ENCODE measurements at places on chromosomes 13 and 19.

DNA sequence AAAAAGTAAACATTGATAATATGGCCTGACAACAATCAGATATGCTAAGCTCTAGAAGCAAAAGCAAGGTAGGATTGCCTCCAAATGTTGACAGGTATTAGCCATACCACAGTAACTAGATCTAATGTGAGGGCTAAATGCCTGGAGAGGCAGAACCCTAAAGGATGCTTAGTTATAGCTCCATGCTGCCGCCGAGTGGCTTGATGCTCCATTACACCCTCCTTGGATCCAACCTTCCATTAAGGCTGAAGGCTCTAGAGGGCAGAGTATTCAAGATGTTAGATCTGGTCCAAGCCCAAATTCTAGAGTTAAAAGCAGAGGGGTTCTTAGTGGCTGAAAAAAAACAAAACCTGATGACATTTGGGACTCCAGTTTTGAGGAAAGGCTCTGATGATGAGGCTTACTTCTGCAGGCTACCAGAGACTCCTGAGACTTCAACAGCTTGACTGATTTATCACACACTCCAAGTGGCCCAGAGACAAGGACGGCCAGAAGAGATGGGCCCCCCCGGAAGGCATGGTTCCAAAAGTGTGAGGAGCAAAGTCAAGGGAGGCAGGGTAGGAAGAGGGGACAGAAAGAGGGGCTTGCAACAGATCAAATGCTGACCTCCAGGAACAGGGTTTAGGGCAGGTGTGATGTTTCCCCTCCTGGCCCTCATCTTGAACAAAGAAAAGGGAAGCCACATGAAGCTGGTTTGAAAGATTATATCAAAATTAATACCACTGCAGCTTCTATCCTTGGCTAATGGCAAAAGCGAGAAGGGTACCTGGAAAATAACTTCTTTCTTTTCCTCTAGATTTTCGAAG, 21.9 kb upstream of the CPB2 start:
- DNase-seq: peak; percentile 27

- DNase-seq: no peak
These were observed 24.0 kb upstream of the MIER2 start for GRCh38 chr19:368630-369024.

DNA sequence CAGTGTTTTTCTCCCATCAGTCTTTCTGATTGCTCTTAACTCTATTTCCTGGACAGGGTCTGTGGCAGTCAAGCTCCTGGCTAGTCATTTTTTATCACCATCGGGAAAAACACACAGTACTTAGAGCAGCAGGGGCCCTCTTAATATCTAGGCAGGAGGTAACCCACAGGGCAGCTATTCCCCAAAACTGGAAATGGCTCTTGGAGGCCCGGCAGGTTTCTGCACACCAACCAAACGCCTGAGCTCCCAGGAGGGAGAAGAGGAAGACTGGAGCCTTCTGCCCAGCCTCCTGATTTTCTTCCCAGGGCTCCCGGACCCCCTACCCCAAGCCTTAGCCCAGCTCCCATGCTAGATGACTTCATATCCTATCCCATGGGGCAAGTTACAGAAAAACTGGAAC, 49.3 kb upstream of the VSTM2B start:
- no peak for DNase-seq

DNA sequence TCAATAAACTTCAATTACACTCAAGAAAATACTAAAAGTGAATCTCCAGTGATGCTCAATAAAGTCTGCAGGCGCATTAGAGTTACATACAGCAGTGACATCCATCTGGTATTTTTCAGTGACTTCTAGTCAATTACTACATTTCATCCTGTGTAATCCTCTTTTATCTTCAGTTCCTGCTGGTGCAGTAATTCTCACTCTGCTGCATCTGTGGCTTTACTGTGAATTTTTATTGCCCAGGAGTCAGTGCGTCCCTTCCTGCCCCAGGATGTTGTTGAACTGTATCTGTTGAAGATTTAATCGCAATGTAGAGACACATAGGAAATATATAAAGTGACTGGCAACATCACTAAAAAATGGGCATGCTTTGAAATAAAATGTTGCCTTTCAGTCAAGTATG, 196.3 kb upstream of the TMTC4 start:
- no peak for DNase-seq

- DNase-seq: no peak
These were observed 6.2 kb upstream of the ZNF554 start for GRCh38 chr19:2813235-2814160.

DNA sequence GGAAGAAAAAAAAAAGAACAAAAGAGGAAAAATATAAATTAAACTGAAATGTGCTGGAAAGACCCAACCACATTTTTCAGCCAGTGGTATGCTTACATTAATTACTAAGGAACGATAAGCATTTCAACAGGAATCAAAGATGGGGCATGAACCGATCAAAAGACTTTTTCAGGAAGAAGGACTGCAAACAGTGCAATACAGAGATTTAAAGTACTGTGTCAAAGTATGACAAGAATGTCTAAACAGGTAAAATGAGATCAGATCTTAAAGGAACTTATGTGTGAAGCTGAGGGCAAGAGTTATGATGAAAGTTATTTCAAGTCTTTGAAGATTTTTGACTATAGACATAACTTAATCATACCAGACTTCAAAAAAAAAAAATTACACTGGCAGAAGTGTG, 1761.8 kb downstream of the SLITRK5 start:
- DNase-seq: no peak

- DNase-seq: no peak
These were observed 367.4 kb downstream of the SPRY2 start for GRCh38 chr13:79973533-79973963.

DNA sequence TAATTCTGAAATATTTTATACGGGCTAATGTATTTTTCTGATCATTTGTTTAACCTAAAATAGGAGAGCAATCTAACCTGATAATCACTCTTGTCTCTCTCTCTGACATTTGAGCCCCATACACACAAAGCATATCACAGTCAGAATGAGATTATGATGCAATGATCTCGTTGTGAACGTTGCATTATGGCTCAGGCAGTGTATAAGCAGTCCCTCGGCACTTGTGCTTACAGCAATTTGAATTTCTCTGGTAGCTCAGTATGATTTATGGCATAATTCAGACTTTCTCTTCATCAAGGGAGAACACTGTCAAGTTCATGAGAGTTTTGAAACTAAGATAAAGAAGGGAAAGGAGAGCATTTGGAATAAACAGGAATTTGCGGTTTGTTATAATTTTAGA, 256.1 kb downstream of the DACH1 start:
- DNase-seq: no peak

DNA sequence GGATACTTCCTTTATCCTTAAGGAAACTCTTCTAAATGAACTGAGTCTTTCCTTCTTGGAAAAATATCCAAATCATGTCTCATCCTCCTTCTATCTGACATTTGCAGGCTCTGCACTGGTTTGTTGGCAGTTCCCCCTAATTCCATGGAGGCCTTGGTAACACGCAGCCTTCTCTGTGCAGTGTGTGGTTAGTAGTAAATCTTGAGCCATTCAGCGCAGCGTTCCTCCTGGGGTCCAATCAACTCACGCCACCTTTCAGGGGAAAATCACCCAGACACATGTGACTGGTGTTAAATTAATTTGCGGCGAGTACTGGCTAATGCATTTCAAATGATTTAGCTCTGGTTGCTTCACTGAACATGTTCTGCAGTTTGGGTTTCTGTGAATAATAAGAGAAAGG, 21.0 kb upstream of the CBY2 start:
- DNase-seq: no peak

GRCh38 chr13:33152389-33152788, 133.2 kb downstream of the STARD13 start:
- DNase-seq: no peak

DNA sequence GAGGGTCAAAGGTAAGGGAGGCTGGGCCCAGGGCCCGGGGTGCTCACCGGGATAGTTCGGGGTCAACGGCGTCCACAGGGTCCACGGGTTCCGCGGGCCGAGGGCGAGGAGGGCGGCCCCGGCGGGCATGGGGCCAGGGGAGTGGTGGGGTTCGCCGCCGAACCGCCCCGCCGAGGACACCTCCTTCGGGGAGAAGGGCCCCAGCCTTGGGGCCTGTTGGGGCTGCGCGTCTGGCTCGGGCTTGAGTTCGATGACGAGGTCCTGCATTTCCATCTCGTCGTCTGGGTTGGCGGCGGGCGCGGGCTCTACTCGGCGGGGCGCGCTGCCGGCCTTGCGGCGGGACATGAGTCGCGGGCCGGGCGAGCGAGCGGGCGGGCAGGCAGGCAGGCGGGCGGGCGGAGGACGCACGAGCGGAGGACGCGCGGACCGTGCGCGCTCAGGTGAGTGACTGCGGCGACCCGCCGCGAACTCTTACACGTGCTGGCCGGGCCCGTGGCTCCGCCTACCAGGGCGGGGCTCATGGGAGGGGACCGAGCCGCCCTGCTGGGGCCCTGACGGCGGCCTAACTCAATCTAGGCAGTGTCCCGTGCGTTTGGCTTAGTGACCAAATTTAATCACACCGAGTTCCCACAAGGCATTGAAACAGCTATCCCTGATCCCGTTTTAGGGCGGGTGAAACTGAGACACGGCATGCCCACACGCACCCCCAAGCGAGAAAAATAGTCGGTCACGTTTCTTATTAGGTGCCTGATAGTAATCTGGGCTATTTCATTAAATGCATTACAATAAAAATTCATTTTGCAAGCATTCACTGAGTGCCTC, at the start of gene ZNF296:
Gene ZNF296 (minus strand): TSS at position 450 of the 822 bp plus-strand sequence. CDS start 105 bp downstream, at position 345.
- DNase-seq: no peak

GRCh38 chr13:112893570-112894422, 75.2 kb upstream of the MCF2L start:
- DNase-seq: no peak

- DNase-seq: no peak
These were observed 5.3 kb downstream of the HSD17B14 start for GRCh38 chr19:48830965-48831364.

GRCh38 chr19:55304279-55304978, 20.6 kb downstream of the BRSK1 start:
- DNase-seq: no peak

- peak; percentile 20 for DNase-seq
These were observed 58.7 kb upstream of the KLF5 start for GRCh38 chr13:73000027-73000674.

- no peak for DNase-seq
These were observed 3.1 kb downstream of the SLC17A7 start for GRCh38 chr19:49438261-49438660.

DNA sequence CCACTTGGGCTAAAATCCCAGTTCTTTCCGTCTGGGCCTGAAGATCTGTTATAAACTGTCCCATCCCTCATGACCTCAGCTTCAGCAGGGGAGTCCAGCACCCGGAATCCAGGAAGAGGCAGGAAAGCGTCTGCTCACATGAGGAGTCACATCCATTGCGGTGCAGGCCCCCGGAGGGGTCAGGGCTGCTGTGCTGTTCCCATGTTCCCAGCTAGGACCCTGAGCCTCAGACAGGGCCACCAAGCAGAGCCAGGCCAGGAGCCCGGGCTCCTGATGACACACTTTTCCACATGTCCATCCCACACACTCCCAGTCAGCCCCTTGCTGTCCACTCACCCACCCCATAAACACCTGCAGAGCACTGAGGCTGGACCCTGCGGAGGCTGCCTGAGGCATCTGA, 45.3 kb upstream of the VSTM2B start:
- DNase-seq: no peak

- DNase-seq: no peak
These were observed 24.0 kb downstream of the GRIN2D start for GRCh38 chr19:48417421-48417820.

DNA sequence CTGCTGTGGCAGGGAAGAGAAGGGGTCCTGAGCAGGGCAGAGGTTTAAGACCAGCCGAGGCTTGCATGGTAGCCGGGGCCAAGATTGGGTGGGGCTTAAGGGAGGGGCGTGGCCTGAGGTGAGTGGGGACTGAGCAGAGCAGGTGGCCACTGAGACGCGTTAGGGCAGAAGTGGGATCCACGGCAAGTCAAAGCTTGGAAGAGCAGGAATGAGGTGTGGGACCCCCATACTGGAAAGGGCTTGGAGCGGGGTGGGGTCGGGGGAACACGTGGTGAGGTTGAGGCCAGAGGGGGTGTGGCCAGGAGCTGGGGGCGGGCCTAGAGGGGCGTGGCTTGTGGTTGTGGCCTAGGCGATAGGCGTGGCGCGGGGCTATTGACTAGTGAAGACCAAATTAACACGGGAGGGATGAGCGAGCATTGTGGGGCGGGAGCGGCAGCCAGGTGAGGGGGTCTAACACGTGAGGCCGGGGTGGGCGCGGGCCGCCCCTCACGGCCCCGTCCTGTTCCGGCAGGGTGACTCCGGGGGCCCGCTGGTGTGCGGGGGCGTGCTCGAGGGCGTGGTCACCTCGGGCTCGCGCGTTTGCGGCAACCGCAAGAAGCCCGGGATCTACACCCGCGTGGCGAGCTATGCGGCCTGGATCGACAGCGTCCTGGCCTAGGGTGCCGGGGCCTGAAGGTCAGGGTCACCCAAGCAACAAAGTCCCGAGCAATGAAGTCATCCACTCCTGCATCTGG, 3.3 kb downstream of the CFD start:
- DNase-seq: no peak

Measured in non-pigmented ciliary epithelial cell (primary cell).